ENCODE measurements at places on chromosomes 13 and 19. TPM values are rescaled to one million over a fixed set of nuclear protein-coding genes. Genes with fewer than 3 reads are reported as not detected.

Gene HIF3A
- total RNA-seq, result 73.1 TPM

Gene MBNL2
- 81.6 TPM for total RNA-seq

Gene SIGLECL1
- total RNA-seq, result not detected

Gene COX7A1
- 347 TPM for total RNA-seq

GRCh38 chr13:97328222-97328790 is 105.7 kb upstream of the RAP2A start:
- H3K4me3 ChIP-seq, result no peak overlapping the region
- H3K4me1 ChIP-seq, result peaks cover 45% of the 10 kb centered on the region
- no peak for DNase-seq
- H3K27ac ChIP-seq, result peak overlapping the region; percentile 17
- H3K27me3 ChIP-seq, result no peaks in the 10 kb centered on the region
- no peaks in the 10 kb centered on the region for H3K36me3 ChIP-seq

GRCh38 chr19:46692918-46693722 is 23.8 kb downstream of the PRKD2 start:
- H3K36me3 ChIP-seq, result peaks cover 85% of the 10 kb centered on the region
- no peak for DNase-seq
- no peak overlapping the region for H3K27ac ChIP-seq

Data from right atrium auricular region (tissue), 2 donors.